ENCODE measurements at places on chromosomes 4 and X.
A peak's percentile ranks its signal among the peaks of the same experiment; 100 is the strongest.

DNA sequence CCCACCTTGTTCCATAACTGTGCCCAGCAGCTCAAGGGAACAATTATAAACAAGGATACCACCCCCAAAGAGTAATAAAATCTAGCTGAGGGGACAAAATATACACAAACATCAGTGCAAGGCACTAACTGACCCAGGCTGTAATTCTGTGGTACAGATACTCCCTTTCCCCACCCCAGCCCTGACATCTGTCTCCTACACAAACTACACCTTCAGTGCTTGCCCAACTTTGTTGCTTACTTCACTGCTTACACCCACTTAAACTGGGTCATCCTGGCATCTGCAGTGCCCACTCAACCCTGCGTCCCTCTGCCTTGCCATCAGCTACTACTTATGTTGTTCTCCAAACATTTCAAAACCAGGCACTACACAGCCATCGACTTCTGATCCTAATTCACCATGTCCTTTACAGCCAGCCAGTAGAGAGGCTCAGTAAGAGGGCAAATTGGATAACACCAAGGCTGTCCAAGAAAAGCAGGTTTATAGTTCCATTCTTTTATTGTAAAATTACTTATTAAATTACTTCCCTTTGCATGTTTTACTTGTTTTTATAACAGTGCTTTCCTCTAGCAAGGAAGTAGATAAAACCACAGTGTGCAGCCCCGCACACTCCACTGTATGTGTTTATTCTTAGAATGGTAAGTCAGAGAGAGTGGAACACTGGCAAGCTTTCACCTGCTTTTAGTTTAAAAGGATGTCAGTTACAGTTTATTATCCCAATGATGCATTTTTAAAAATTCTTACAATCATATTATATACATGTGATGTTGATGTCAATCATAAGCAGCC, 149.6 kb downstream of the INPP4B start:
- DNase-seq, result no peak

DNA sequence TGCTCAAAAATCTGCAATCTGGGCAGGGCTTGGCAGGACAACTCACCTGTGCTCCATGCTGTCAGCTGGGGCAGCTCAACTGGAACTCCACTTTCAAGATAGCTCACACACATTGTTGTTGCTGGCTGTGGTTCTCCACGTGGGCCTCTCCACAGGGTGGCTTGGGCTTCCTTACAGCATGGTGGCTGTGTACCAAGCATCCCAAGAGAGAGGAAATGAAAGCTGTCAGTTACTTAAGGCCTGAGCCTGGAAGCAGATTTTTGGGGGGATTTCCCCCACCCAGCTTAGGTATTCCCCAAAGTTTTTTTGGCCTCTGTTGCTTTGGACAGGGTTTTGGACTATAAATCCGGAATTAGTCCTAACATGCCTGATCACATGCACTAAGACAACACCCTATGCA, 81.0 kb downstream of the BCOR start:
- DNase-seq, result no peak

DNA sequence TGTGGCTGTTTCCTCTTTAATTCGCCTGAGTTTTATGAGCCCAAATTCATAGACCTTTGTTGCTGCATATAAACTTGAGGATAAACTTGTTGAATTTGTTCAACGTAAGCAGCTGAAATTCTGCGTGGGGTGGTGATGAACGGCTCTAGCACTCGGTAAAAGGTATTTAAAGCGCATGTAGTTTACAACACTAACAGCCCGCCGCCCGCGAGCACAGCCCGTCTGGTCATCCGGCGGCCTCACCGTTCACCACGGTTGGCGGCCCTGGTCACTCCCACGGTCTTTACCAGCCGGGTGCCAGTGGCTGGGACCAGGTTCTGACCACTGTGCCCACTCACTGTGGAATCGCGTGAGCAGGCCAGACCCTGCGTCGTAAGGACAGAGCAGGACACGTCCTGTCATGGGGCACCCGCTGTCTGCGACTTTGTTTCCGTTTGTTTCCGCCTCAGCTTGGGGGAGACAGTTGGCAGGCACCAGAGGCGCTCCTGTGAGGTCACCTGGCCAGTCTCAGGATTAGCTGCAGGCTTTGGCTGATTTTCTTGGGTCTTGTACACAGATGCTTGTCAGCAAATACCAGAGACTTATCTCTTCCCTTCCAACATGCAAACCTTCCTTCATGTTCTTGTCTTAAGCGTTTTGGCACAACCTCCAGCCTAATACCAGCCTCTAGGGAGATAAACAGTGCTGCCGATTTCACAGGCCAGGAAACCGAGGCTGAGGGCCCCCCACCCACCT, 36.8 kb upstream of the SPON2 start:
- DNase-seq, result no peak

DNA sequence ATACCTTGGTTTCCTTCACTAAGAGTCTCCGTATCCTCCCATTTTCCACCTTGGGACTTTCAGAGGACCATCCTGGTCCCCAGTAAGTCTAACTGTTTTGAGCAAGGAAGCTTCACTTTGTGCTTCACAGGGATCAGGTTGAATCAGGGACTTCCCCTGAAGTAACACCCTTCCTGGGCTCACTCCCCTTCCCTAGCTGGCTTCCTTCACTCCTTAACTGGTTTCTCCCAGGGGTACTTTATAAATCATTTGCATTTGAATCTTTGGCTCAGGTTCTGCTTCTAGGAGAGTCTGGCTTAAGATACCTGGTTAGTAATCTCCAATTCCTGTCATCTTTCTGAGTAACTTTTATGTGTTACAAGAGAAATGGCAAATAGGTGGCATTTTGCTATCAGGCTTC, 24.5 kb upstream of the GRIA2 start:
- no peak for DNase-seq

DNA sequence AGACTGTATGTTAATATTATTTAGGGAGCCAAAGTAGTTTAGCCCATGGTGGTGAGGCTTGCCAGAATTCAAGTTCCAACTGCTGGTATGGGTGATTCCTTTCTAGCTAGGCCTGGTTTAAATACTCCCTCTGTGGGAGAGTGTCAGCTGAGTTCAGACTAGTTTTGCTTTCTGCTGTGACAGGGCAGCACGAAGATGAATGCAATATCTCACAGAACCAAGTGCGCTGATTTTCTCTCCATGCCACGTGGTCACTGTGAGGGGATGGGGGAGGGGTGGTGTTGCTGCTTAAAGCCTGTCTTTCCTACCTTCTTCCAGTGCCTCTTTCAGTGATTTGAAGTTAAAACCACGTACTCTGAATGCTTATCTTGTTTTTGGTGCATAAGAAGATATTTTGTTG, 445.7 kb upstream of the CXorf51B start:
- DNase-seq, result no peak

DNA sequence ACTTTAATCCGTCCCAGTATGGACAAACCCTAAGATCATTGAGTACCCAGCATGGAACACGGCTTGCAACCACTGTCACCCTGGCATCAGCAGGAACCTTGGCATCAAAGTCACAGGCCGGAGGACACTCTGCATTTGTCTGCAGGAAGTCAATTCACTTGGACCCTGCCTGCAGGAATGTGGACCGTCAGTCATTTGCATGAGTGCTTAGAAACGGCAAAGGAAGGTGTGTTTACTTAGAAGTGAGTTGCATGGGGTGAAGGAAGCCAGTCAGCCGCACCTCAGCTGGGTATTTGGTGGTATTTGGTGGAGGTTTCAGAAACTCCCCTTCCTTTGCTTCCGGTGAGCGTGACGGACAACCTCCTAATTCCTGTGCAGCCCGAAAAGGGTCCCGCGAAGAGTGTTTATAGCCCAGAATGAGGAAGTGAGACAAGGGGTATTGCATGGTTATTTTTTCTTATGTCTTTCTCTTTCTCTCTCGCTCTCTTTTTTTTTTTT, 15.5 kb downstream of the P2RY8 start:
- DNase-seq, result peak; percentile 44

DNA sequence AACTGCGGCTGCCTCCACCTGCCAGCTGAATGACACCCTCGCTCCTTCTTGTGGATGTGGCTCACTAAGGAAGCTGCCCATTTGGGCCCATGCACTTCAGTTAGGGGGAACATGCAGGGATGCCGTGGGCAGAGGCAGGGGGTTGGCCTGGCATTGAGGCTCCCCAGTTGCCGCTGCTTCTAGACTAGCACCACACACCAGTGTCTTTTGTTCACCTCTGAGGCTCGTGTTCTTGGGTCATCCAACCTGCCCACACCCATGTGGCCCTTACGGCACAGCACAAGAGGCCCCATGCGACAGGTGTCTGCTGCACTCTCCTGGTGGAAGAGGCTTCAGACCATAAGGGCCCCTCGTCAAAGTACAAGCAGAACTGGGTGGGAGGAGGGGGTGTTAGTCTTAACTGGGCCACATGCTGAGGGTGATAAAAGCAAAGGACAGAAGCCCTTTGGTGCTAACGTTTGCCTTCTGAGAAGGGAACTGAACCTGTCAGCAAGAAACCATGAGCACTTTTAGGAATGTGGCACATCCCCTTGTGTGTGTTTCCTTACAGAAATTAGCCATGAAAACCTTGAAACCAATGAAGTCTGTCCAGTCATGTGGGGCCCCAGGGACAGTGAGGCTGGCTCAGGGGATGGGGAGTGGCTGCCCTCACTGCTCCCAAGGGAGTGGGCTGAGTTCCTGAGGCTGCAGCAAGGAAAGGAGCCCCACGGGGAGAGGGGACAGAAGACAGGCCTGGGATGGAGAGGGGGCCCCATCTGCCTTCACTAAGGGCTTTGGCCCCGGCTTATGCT, 39.2 kb downstream of the MAP7D3 start:
- no peak for DNase-seq

DNA sequence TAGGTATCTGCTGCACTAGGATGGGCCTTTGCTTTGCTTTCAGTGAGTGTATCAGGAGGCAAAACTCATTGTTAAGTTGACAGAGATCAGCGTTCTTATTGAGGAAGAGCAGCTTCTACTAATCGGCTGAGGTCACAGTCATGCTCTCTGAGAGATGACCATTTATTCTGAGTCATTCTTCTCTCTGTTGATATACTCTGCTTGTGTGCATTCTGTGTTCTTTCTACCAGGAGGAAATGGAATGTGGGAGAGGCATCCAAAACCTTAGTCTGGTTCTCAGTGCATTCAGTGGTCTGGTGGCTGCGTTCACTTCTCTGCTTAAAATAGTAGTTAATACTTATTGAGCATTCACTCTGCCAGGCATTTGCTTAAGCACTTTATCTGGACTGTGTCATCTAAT, 66.2 kb downstream of the RRAGB start:
- DNase-seq, result no peak

GRCh38 chr4:145375416-145375815, 106.2 kb upstream of the SMAD1 start:
- DNase-seq, result no peak

GRCh38 chrX:115553171-115553570, 7.8 kb upstream of the PLS3 start:
- no peak for DNase-seq

DNA sequence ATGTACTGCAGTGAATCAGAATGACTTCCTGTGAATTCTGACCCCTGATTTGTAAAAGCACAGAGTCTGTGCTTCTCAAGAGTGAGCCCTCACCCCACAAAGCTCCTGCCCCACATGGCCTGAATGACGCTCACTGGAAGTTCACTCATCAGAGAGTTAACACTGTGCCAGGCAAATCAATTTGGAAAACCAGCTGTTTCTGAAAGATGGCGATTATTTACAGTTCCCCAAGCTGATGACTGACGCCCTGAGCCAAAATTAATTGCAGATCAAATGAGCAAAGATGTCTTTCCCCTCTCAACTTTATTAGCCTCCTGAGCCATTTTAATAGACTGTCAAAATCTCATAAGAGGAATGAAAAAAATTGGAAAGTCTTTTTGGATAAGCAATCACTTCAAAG, 118.0 kb downstream of the SLC2A9 start:
- DNase-seq, result no peak

GRCh38 chr4:3239998-3240920, 8.7 kb upstream of the MSANTD1 start:
- DNase-seq, result no peak

DNA sequence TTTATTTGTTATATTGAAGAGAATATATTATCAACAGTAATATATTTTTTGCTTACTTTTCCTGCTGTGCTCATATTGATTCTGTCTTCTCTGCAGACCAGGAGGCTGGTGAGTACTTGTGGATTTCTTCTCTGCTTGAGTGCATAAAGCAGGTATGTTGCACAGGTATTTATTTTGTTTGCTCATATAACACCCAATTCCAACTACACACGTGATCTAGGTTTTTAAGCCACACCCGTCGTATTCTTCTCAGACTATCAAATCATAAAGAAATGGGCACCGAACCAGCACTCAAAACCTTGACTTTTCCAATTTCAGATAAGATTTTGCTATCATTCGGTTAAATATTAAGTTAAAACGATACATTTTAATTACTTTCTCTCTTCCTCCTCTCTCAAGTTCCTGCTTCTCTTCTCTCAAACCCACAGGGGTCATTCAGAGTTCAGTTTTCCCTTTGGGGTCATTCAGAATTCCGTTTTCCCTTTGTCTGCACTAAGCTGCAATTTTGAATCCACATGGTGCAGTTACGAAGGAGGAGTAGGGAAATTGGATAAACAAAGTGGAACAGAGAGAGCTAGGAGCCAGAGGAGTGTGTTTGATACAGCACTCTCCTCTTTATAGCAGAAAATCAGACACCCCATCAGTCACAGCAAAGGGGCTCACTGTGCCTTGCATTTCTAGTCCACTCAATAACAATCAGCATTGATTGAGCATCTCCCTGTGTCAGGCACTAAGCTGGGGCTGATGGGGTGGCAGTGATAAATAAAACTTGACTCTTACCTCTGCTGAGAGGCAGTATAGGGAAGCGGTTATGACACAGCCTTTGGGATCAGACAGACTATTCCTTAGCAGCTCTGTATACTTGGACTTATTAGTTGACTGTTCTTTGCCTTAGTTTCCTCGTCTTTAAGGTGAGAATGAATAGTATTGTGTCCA, at the start of gene ADH1C:
Gene ADH1C, minus strand, starts transcription at position 145 of the 936 bp plus-strand sequence. Its CDS starts 71 bp downstream, at position 74.
- no peak for DNase-seq

DNA sequence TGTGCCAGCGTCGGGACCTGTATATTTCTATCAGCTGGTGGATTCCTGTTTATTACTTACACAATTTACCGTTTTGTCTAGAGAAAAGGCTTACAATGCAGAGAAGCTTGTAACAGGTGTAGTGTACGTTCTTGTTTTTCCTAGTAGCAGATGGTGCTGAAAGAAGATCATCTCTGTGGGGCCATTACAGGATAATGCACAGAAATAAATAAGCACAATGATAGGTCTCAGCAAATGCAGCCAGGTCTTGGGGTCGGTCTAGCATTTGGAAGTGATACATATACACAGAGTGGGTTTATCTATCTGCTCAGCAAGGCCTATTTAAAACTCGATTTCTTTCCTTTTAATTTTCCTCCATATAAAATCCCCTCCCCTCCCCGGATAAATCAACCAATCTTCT, 180.9 kb upstream of the LCORL start:
- DNase-seq, result no peak

DNA sequence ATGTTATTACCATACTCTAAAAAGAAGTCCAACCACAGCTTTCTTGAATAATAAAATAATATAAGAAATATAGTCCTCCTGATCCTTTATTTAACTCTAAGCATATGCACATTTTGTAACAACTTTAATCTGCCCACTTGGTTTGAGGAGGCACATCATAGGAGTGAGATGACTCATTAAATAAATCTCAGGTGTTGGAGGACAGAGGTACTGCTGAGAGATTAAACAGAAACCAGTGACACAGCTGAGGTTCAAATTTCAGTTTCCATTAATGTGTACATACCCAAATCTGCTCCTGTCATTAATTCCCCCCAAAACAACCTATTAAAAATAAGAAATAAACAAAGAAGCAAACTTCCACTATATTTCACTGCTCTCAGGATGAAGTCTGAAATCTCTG, 211.0 kb downstream of the KCTD8 start:
- DNase-seq, result no peak

All from esophagus squamous epithelium (tissue), 5 donors.